Hair follicular keratinocyte (primary cell): ENCODE measurements at places on chromosomes 13 and 19. TPM values are rescaled to one million over a fixed set of nuclear protein-coding genes. Genes with fewer than 3 reads are reported as not detected.

The CEACAM7 gene
- total RNA-seq = not detected in 2 replicates

The GAPDHS gene
- not detected in 2 replicates for total RNA-seq

The PSG3 gene
- not detected in 2 replicates for total RNA-seq

The MIR17HG gene
- 4.1 and 4.5 TPM in 2 replicates for total RNA-seq

The ANKRD24 gene
- total RNA-seq = 0.16 and 0.57 TPM in 2 replicates

The RFPL4A gene
- not detected in 2 replicates for total RNA-seq

The PNMA8A gene
- 0.87 and 1.2 TPM in 2 replicates for total RNA-seq

The CYP2A6 gene
- not detected in 2 replicates for total RNA-seq

The ZNF561 gene
- total RNA-seq = 20.6 and 29.0 TPM in 2 replicates

The CCL25 gene
- not detected in 2 replicates for total RNA-seq

The HCN2 gene
- total RNA-seq = 0.08 TPM in 1 of 2 replicates, not detected in the other

The DKKL1 gene
- total RNA-seq = not detected in 2 replicates

The C19orf33 gene
- total RNA-seq = 606 and 644 TPM in 2 replicates

The TNNI3 gene
- 2.6 and 4.0 TPM in 2 replicates for total RNA-seq

The N4BP2L1 gene
- 0.04 and 0.08 TPM in 2 replicates for total RNA-seq

The KCTD12 gene
- total RNA-seq = 30.7 and 35.6 TPM in 2 replicates

The EID2 gene
- total RNA-seq = 8.8 and 19.9 TPM in 2 replicates
